ENCODE measurements at places on chromosomes 12 and 14.
A peak's percentile ranks its signal among the peaks of the same experiment; 100 is the strongest.

- no peak for DNase-seq
These were observed 55.5 kb upstream of the PARP11 start for GRCh38 chr12:3928538-3929184.

DNA sequence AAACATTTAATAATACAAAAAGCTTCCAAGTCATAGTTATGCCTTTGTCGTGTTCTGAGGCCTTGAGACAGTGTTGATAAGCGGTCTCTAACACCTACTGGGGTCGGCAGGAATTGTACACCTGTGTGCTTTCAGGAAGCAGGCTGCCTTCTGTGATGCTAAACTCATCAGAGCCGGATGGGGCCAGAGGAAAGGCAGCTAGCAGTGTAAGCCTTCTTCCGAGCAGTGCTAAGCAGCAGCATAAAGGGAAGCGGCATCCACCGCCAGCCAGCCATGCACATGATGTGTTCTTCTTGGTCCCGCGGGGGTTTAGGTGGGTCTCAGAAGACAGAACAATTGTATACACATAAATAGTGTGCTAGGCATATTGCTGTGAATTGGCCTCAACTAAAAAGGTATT lies 159.3 kb downstream of the SLC15A4 start:
- no peak for DNase-seq

DNA sequence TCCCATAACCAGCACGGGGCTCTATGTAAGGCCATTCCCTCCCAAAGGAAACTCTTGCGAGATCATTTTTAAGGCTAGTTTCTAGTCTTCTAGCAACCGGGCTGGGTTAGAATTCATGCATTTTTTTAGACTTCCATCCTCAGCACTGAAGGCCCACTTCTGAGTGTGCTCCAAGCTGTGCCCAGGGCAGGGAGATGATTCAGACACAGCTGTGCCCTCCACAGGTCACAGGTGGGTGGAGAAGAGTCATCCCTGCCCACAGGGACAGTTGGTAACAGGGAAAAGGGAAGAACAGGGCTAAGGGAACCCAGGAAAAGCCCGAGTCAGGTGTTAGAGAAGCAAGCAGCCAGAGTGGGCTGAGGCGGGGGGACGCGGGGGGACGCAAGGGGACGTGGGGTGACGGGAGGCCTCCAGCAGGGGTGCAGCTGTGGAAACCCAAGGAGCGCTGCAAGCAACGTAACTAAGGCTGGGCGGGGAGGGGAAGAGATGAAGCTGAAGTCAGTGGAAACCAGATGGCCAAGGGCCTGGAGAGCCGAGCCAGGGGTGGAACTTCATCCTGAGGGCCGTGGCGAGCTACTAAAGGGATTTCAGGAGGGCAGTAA lies 27.2 kb upstream of the PPP2R5C start:
- no peak for DNase-seq

GRCh38 chr12:109880938-109881337 lies 597 bp upstream of the GLTP start:
- DNase-seq: no peak

- DNase-seq: peak; percentile 45
These were observed 32.6 kb downstream of the COCH start for GRCh38 chr14:30906752-30907658.

GRCh38 chr12:85309125-85309566 lies 29.1 kb downstream of the ALX1 start:
- DNase-seq: no peak

DNA sequence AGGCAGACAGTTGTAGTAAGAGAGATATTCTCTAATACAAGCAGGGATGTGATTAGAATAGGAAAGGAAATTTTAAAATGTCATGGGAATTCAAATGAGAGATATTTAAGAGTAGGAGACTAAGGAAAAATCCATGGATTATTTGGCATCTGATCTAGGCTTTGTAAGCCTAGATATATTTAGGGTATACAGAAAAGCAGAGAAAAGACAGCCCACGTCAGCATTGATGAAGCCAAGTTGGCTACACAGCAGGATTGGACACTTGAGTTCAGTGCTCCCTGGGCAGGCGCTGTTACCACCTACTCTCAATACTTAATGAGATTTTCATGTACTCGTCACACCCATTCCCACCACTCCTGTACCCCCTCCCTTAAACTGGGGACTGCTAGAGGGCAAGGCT lies 1.7 kb upstream of the KCNJ8 start:
- no peak for DNase-seq

- DNase-seq: peak; percentile 87
These were observed 90.3 kb downstream of the LMO3 start for GRCh38 chr12:16515666-16516065.

GRCh38 chr14:21825149-21825743 lies 151.6 kb upstream of the OR4E1 start:
- DNase-seq: peak; percentile 72

GRCh38 chr14:95524706-95525512 lies 8.5 kb upstream of the SYNE3 start:
- DNase-seq: no peak

DNA sequence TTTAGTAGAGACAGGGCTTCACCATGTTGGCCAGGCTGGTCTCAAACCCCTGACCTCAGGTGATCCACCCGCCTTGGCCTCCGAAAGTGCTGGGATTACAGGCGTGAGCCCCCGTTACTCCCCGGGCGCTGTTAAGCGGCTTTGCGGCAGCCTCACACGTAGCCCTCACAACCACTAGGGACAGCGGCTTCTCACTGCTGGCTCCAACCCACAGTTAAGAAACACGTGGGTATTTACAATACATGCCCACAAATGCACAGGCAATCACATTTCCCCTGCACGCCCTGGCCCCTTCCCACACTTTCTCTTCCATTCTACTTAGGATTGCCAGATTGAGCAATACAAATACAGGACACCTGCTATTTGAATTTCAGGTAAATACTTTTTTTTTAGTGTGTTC lies 37.0 kb upstream of the EIF5 start:
- no peak for DNase-seq

DNA sequence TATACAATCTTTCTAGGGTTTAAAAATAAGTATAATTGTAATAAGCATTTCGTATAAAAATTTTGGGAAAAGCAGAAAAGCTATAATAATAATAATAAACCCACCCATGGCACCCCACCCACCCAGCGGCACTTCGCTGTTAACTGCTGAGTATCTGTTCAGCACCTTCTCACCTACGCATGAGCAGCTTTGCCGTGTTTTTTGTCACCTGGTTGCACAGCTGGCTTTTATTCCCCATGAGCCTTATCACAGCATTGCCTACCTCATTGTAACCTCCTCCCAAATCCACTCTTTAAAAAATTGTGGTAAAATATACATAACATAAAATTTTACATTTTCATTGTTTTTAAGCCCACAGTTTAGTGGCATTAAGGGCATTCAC lies 34.7 kb downstream of the CYP46A1 start:
- peak; percentile 57 for DNase-seq

GRCh38 chr12:52630599-52631200 lies 12.3 kb upstream of the KRT73 start:
- DNase-seq: no peak

DNA sequence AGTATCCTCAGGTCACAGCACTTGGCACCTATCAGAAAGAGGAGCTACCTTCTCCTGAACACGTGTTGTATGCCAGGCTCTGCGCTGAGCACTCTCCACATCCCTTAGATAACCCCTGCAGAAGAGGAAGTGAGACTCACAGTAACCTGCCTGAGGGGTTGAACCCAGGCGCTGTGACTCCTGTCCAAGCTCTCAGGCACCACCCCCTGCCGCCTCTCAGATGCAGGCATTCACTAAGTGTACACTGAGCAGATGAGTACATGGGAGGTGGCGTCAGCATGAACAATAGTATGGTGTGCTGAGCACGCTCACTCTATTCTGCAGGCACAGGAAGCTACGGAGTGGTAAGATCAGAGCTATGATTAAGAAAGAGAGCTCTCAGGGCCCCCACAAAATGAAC lies 21.0 kb upstream of the RIC8B start:
- no peak for DNase-seq

- DNase-seq: no peak
These were observed 361.1 kb upstream of the CLEC14A start for GRCh38 chr14:38616959-38617358.

- DNase-seq: no peak
These were observed 86.6 kb upstream of the FRMD6 start for GRCh38 chr14:51564986-51565604.

- DNase-seq: no peak
These were observed 15.9 kb downstream of the FBLN5 start for GRCh38 chr14:91931478-91932088.

- no peak for DNase-seq
These were observed 12.4 kb downstream of the HSP90AA1 start for GRCh38 chr14:102074415-102074964.

DNA sequence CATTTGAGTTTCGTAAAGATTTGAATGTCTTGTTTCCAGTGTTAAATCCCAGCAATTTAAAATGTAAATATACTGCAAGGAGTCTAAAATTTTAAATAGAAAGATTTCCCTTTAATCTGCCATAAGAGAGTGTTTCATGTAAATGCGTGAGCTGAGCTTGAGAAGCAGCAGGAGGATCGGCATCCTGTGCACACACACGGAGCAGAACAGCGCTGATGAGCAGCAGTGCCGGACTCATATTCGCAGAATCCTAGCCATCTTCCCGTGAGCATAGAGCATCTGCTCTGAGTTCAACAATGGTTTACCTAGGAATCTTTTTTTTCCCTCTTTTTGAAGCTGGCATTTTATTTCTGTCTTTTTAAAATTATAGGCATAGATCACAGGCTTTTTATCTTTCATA lies 29.8 kb upstream of the AMN start:
- DNase-seq: no peak

DNA sequence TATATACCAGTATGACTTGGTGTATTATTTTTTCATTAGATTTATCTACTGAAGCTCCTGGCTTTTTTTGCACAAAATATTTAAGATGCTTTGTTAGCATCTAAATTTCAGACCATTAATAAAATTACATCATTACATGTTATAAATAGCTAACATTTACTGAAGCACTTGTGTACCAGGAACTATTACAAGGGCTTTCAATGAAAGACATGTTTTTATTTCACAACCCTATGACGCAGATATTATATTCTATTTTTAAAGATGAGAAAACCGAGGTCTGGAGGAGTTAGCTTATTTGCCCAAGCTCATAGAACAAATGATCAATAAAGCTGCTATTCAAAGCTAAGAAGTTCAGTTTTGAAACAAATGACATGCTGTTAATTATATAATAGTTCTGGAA lies 420.4 kb upstream of the DCN start:
- no peak for DNase-seq

- DNase-seq: no peak
These were observed 42.5 kb downstream of the KCTD10 start for GRCh38 chr12:109434582-109434981.

- DNase-seq: no peak
These were observed 135.7 kb downstream of the GXYLT1 start for GRCh38 chr12:42008996-42009395.

- DNase-seq: peak; percentile 88
These were observed 75.7 kb downstream of the MYRFL start for GRCh38 chr12:69900720-69901131.

- DNase-seq: peak; percentile 73
These were observed 176.1 kb downstream of the DAD1 start for GRCh38 chr14:22412926-22413411.
